ENCODE measurements at places on chromosomes 16 and 17. TPM values are rescaled to one million over a fixed set of nuclear protein-coding genes. Genes with fewer than 3 reads are reported as not detected.

Gene TRPV3
- total RNA-seq, result 5.2 TPM

Gene COX6A2
- total RNA-seq, result not detected

Gene SLFN12L
- 10.4 TPM for total RNA-seq

Gene DCAKD
- total RNA-seq, result 45.8 TPM

Gene CEP112
- 0.21 TPM for total RNA-seq

Gene LPO
- not detected for total RNA-seq

Gene SPATA22
- not detected for total RNA-seq

Gene KRT23
- not detected for total RNA-seq

Gene MIEN1
- 36.6 TPM for total RNA-seq

Gene CD300LF
- not detected for total RNA-seq

Gene VAT1L
- 0.11 TPM for total RNA-seq

Gene MFSD6L
- 3.1 TPM for total RNA-seq

Gene TP53TG3C
- not detected for total RNA-seq

Gene AGRP
- total RNA-seq, result not detected

All from GM12878 (cell line).